ENCODE measurements at places on chromosomes 5 and 9.

GRCh38 chr5:170571875-170572852, 68.3 kb downstream of the KCNIP1 start:
- no peak overlapping the region for H3K27ac ChIP-seq
- H3K27me3 ChIP-seq = peaks cover 36% of the 10 kb centered on the region
- no peaks in the 10 kb centered on the region for H3K36me3 ChIP-seq
- peak overlapping the region; percentile 28 for H3K4me3 ChIP-seq
- no peak for DNase-seq

DNA sequence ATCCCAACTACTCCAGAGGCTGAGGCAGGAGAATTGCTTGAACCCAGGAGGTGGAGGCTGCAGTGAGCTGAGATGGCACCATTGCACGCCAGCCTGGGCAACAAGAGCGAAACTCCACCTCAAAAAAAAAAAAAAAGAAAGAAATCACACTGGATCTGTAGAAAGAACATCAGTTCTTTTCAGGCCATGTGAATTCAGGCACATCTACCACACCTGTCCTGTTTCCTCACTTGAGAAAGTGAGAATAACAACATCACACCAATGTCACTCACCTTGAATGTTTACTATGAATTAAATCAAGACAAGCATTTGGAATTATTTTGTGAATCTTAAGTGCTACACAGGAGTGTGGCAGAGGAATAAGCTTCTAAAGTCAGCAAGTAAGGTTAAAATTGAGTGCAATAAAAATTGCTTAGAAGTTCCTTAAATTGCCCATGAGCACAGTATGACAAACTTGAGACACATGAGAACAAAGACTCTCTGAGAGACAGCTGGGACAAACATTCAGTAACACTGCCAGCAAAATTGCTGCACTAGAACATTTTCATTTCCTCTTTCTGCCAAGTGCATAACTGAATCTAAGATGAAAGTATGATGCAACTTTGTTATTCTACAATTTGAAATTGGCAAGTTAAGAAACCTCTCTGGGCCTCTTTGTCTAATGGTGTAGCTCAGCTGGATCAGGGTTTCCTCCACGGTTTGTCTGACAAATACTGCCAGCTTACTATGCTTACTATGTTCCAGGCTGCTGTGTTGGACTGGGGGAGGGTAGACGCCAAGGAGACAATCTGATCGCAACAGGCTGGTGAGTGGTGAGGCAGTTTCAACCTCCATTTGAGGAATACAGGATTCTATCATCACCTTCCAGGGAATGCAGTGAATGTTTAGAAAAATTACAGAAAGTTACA, 1.9 kb upstream of the RIC1 start:
- no peaks in the 10 kb centered on the region for H3K27me3 ChIP-seq
- H3K4me1 ChIP-seq = peaks cover 35% of the 10 kb centered on the region
- peak; percentile 42 for DNase-seq
- H3K4me3 ChIP-seq = peak overlapping the region; percentile 96

DNA sequence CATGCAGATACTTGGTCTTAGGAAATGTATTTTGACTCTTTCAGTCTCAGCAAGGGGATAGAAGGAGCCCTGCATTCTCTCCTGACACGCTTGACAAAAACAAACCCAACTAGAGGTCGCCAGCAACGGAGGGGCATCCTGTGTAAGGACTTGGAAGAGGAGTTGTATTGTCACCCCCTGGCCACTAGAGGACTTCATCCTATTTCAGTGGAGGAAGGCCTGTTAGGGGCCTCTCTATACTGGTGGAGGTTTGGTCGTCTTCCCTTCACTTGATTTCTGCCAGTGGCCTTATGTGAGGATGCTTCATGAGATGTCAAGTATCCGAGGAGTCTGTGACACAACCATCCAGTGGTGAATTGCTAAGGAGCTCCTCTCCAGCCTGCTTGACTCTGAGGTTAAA, 122.8 kb upstream of the STC2 start:
- no peak overlapping the region for H3K27ac ChIP-seq
- H3K36me3 ChIP-seq = no peaks in the 10 kb centered on the region
- no peak for DNase-seq
- no peaks in the 10 kb centered on the region for H3K27me3 ChIP-seq

DNA sequence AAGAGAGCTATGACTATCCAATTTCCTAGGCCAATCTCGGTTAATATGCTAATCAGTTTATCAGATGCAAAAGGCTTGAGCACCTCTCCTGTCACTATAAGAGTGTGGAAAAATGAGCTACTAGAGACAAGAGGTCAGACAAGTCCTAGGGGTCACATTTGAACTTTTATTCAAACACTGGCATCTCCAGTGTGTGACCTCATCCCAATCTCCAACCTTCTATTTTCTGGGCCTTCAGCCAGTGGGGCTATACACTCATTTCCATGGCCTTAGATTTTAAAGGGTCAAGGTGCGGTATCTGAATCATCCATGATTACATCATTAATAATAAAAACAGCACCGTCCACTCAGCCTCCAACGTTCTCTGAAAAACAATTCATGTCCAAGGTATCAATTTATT, 139.6 kb upstream of the LRRTM2 start:
- H3K4me3 ChIP-seq = no peak overlapping the region
- H3K27me3 ChIP-seq = no peaks in the 10 kb centered on the region
- H3K27ac ChIP-seq = no peak overlapping the region
- H3K36me3 ChIP-seq = peaks cover 16% of the 10 kb centered on the region
- no peaks in the 10 kb centered on the region for H3K4me1 ChIP-seq
- no peak for DNase-seq

DNA sequence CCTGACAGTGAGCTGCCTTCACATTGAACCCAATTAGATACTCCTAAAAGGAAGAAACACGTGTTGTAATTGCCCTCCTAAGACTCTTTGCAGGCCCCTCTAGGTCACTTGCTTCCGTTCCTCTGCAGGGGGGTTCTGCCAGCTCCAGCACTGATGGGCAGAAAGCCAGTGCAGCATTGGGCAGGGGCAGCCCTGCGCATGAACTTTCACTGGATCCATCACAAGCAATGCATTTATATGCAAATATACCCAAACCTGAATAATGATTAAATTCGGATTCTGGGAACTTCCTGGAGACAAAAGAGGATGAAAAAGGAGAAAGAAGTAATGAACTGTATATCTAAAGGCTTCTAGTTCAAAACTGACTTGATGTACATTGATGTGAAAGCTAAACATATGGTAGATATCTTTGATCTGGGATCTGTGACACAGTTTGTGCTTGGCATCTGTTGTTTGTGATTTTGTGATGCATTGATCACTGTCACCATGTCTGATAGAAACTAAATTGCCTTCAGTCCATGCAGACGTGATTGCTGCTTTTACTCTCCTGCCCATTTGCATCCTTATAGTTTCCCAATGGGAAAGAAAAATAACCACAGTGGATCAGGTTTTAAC, 313.4 kb downstream of the DEPDC1B start:
- peaks cover 2% of the 10 kb centered on the region for H3K27me3 ChIP-seq
- no peak for DNase-seq
- H3K4me1 ChIP-seq = no peaks in the 10 kb centered on the region
- no peaks in the 10 kb centered on the region for H3K36me3 ChIP-seq
